ENCODE measurements at places on chromosomes 1 and 21.

DNA sequence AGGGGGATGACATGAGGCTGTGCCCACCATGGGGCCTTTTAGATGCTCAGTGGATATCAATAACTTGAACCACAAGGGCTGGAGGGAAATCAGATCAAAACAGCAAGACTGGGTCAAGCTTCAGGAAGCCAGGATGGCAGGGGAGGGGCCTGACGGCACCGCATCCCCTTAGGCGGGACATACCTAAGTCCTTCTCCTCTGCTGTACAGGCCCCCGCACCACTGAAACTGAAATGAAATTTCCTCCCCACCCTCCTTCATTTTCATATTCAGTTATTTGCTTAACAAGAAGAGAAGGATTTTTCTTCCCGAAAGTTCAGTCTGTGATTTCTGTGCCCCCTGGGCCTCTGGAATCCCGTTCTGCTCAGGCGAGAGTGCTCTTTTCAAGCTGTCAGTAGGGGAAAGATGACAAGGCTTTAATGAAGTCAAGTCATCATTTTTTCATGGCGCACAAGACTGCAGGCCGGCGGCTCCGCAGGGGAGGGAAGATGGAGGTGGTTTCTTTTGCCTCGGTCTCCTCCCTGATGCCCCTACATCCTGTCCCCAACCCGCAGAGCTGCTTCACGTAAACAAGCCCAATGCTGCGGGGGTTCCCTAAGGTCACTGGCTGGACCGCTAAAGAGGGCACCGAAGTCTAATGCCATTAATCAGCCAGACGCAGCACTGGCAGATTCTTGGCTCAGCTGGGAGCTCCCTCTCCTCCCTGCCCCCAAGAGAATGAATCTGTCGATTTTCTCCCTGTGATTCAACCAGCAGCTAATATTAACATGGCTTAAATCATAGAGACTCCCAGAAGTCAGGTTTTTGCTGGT is 264.8 kb downstream of the C1orf94 start:
- no peak for DNase-seq

DNA sequence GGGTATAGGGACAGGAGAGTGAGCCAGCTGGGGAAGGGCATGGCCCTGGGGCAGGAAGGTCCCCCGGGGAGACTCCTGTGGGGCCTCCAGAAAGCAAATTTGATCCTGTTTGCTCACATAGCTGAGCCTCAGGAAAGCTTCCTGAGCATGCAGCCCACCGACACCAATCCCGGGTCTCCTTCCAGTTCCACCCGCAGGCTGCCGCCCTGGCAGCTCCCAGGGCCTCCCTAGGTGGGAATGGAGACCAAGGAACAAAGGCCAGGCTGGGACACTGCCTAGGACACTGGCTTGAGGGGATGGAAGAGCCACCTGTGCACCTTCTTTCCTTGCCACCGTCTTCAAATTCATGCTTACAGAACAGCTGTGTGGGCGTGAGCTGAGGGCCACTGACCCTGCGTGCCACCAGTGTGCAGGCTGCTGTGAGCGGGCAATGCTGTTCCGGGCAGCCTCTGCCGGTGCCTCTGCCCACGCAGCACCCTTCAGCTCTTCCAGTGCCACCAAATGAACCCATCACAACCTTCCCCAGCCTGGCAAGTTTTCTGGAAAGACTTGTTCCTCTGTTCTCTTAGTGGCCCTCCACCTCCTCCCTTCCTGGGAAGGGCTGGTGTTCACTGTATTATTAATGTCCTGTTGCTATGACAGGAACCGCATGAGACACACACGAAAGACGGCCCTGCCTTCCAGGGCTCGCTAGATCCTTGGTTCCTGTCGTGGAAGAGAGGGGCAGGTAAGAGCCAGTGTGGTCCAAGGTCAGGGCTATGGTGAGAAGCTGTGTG is 53.6 kb downstream of the ACBD3 start:
- DNase-seq, result no peak

DNA sequence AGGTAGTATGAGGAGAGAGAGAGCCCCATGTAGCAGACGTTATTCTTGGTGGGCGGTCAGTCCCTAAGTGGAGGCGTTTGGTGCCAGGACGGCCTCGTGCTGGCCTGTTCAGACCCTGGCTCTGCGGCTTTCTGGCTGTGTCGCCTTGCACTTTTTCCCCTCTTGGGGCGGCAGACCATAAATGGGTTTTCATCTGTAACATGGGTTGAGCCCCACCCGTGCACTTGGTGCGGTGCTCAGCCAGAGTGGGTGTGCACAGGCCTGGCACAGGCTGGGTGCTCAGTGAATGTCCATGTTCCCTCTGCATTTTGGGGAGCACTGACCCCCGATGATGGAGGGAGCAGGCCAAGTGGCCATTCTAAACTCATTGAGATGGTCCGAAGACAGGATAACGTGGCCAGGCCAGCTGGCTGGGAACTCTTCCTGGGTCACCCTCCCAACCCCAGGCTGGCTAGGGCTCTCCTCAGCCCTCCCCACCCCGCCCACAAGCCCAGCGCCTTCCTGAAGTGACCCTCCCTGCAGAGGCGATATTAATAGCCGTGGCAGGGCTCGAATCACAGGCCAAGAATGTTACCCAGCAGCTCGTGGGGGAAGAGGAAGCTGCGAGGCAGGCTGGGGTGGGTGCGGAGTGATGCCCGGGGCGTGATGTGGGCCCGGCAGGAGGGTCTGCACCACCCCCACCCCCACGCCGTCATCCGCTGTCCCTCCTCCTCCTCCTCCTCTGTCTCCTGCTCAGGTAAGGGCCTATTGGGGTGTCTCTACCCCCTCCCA is 78.5 kb downstream of the ARHGEF10L start:
- no peak for DNase-seq

- DNase-seq, result peak; percentile 12
Measured at GRCh38 chr1:98420376-98421084, 241.0 kb upstream of the SNX7 start.

DNA sequence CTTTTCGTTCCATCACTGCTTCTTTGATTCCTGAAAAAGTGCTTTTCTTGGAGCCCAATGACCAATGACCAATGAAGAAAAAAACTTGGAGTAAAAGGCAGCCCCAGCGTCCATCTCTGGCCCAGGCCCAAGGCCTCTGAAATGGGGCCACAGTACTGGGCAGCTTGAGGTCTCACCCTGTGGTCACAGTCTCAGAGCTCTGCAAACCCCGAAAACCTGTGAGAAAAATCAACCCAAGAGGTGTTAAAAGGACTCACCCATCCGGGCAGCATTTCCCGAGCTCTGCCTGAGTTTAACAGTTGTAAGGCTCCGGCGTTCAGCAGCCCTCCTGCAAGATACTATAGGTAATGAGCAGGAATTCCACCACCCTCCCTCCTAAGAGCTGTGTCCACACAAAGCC is 2.1 kb upstream of the EFHD2 start:
- DNase-seq, result no peak

GRCh38 chr1:207440626-207441025 is 13.5 kb upstream of the CR2 start:
- DNase-seq, result no peak

DNA sequence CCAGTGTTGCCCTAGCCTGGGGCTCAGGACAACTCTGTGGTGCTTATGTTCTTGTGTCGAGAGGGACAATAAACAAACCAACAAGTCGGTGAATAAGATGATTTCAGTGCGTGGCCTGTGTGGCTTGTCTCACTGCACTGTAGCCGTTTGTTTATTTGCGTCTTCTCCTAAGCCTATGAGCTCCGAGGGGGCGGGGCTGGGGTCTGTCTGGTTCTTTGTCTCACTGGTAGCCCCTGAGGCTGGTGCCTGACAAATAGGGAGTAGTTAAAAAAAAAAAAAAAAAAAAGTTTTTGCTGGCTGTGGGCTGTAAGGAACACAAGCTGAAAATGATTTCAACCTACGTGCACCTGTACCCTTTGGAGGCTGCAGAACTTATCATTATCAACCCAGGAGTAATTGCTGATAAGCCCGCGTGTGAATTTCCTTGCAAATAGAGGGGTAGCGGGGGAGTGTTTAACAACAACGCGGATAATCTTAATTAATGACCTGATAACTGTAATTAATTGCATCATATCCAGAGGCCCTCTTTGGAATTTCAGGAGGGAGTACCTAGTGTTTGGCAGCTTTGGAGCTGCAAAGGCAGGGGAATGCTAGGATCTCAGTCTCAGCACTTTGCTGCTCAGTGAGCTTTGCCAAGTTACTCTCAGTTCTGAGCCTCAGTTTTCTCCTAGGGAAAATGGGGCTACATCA is 925 bp upstream of the ARHGEF10L start:
- DNase-seq, result peak; percentile 56

- DNase-seq, result no peak
Measured at GRCh38 chr1:154962795-154963330, 1.3 kb upstream of the PYGO2 start.

- no peak for DNase-seq
Measured at GRCh38 chr1:184113251-184113650, 61.7 kb downstream of the TSEN15 start.

GRCh38 chr1:110601332-110601731 is 4.8 kb downstream of the KCNA2 start:
- DNase-seq, result no peak

DNA sequence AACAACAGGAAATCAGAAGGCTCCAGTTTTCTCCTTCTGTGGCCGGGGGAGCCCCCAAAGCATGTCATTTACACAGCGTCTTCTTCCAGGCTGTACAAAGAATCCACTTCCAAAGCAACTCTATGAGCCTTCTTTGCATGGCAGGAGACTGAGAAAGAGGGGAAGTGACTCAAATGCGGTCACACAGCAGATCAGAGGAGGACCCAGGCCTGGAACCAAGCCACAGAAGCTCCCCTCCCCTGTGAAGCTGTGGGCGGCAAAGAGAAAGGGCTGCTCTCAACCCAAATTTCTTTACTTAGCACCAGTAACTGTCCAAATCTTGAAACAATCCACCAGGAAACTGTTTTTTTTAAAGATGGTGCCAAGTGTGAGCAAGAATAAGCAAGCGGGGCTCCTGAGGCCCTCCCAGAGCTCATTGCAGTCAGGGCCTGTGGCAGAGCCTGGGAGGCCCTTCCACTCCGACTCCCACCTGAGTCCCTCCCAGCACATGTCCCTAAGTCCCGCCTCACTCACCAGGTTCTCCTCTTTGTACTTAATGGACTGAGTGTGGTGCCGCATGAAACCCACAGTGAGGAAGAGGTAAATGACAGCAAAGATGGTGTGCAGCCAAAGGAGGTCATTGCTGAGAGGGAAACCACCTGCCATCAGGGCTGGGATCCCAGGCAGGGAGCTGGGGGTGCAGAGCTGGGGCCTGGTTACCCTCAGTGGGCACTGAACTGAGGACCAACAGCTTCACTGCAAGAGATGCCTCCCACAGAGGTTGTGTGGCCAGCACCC is 15.9 kb downstream of the TMEM63A start:
- no peak for DNase-seq

DNA sequence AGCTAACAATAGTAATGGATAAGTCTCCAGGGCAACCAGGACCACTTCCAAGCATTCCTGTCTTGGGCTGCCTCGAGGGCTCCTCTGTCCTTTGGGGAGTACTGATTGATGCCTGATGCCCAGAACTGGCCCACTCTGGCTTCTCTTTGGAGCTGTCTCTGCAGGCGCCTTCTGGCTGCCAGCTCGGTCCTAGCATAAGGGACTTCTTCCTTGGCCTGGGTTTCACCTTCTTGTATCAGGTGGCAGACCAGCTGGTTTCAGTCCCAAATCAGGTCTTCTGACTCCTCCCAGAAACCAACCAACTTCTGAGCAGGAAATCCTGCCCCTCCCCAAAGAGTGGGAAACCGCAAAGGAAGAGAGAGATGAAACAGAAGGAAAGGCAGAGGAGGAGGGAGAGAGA is 10.6 kb downstream of the G0S2 start:
- no peak for DNase-seq

GRCh38 chr1:111045033-111045722 is 81.5 kb upstream of the LRIF1 start:
- DNase-seq, result no peak

DNA sequence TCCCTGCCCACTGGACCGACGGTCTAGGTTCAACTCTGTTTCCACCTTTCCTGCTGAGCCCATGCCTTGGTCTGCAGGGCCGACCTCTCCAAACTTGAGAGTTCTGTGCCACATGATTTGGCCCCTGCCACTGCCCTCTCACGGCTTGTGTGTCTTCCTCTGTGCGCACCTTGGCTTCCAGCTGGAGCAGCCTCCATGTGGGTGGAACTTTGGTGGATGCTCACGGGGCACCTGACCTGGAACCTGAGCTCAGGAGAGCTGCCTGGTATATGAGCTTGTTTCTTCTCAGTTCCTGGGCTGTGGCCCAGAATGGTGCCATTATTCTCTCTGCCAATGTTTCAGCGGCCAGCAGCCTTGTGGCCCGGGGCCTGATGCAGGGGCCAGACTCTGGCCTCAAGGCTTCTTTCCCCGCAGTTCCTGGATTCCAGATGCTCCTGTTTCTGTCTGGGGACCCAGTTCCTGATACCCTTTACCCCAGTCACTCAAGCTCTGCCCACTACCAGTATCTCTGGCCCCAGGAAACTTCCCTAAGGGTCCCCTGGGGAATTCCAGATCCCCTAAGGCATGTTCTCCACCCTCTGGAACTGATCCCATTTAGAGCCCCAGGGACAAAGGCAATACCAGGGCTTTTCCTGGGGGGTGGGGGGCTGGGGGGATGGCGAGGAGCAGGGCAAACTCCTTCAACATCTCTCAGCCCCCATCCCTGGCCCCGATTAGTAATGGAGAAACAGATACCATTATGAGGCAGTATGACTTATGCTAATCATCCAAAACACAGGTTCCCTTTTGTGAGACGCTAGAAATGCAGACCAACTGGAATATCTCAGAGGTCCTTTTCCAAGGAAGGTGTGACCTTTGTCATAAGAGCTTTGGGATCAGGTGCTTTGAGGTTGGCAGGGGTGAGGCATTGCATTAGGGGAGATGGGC is 11.1 kb downstream of the QSOX1 start:
- DNase-seq, result no peak

GRCh38 chr1:86224651-86225310 is 68.2 kb upstream of the COL24A1 start:
- no peak for DNase-seq

- DNase-seq, result peak; percentile 20
Measured at GRCh38 chr1:32240140-32240951, 6.7 kb upstream of the FAM167B start.

DNA sequence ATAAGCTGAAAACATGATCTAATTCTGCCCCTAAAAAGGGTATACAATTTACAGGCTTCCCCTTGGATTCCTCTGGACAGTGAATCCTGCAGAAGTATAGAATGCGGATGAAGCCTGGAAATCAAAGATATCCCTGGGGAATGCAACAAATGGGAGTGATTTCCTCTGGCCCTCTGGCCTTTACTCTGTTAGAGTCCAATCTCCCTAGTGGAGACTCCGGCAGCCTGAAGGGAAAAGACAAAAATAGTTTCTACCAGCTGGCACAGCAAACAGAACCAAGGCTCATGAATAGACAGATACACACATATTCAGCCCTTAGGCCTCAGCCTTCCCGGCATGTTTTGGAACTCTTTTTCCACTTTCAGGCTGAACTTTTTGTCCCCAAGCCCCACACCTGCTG is 3.9 kb upstream of the LRRC52 start:
- peak; percentile 18 for DNase-seq

DNA sequence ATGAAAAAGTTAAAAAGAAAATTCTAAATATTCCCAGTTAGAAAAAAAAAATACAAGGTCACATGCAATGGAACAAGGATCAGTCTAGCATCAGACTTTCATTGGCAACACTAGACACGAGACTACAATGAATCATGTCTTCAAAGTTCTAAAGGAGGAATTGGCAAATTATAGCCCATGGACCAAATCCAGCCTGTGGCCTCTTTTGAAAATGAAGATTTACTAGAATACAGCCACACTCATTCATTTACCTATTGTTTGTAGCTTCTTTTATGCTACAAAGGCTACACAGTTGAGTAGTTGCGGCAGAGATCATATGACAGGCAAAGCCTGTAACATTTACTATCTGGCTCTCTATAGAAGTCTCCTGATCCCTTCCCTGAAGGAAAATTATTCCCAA is 71.4 kb downstream of the MRPL39 start:
- DNase-seq, result no peak

Measured in skin of body (tissue), 3 donors.